ENCODE measurements at places on chromosomes 1 and 21.

DNA sequence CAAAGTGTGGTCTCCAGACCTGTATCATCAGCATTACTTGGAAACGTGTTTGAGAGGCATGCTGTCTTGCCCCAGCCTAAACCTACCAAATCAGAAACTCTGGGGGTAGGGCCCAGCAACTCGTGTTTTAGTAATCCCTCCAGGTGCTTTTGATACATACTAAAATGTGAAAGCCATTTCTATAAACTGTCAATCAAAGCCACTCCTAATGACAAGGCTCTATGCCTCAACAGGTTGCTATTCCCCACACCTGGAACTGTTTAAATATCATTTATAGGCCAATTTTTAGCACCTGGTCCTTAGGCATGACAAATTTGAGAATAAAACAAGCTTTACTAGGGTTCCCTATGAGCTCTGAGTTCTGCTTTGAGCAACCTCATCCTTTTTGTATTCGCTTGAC lies 158.7 kb upstream of the NR5A2 start:
- DNase-seq: no peak

- no peak for DNase-seq
These were observed 62.2 kb upstream of the ATP5PO start for GRCh38 chr21:33977721-33978369.

DNA sequence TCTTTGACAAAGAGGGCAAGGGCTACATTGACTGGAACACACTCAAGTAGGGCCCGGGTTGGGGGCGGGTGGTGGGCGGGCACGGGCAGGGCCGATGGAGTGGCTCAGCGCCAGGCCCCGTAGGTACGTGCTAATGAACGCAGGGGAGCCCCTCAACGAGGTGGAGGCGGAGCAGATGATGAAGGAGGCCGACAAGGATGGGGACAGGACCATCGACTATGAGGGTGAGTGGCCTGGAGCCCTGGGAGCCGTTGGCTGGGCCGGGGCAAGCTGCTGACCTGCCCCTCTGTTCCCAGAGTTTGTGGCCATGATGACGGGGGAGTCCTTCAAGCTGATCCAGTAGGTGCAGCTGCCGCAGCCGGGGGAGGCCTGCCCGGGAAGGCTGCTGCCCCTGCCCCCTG lies 1.8 kb downstream of the CALML6 start:
- no peak for DNase-seq

DNA sequence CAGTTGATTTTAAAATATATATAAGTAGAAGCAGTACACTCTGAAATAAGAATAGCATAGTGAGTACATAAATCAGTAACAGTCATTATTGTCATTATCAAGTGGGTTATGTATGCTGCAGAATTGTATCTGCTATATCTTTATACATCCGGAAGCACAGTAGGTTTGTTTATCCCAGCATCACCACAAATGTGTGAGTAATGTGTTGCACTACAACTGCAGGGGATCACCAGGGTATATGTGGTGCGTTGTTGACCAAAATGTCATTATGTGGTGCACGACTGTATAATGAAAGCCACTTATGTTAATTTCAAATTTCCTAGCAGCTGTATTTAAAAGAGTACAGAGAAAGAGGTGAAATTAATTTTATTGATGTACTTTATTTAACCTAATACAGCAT lies 87.7 kb upstream of the GADD45A start:
- DNase-seq: no peak

DNA sequence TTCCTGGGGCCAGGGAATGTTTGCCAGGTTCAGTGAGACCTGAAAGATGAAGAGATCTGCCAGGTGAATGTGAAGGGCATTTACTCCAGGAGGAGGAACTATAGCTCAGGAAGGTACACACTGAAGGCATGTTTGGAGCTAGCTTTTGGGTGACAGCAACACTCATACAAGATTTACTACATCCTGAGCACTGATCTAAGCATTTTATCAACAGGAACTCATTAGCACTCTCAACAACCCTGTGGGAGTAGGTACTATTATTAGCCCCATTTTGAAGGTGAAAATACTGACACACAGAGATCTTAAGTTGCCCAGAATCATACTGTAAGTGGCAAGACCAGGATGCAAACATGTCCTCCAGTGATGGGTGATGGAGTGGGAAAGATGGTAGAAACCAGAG lies 6.7 kb downstream of the GADD45A start:
- no peak for DNase-seq

- no peak for DNase-seq
These were observed 2.4 kb downstream of the NTPCR start for GRCh38 chr1:232952514-232953499.

GRCh38 chr1:237180256-237180655 lies 138.3 kb downstream of the RYR2 start:
- no peak for DNase-seq

DNA sequence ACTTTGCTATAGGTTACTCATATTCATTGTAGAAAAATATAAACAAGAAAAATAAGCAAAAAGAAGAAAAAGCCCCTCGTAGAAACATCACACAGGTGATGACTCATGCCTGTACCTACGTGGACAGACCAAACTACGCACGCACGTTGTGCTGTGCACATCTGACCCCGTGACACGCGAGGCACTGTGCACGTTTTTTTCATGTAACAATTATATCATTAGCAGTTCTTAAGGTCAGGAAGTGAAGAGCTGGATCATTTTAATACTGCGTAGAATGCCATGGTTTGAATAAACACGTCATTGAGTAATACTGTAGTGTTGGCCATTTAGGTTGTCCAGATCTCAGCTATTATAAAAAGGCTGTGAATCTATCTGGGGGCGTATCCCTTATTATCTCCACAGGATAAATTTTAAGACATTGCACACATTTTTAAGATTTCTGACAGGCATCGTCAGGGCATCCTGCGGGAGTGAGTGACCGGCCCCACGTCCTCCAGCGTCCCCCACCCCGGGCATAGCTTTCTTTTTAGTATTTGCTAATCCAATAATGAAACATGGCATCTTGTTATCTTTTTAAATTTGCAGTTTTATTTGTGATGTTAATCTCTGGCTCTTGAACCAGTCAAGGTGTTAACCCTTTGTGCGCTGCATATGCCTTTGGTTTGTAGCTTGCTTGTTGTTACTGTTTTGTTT lies 23.4 kb upstream of the ADARB1 start:
- no peak for DNase-seq

- DNase-seq: no peak
These were observed 28.4 kb upstream of the AHCTF1 start for GRCh38 chr1:246959944-246960693.

DNA sequence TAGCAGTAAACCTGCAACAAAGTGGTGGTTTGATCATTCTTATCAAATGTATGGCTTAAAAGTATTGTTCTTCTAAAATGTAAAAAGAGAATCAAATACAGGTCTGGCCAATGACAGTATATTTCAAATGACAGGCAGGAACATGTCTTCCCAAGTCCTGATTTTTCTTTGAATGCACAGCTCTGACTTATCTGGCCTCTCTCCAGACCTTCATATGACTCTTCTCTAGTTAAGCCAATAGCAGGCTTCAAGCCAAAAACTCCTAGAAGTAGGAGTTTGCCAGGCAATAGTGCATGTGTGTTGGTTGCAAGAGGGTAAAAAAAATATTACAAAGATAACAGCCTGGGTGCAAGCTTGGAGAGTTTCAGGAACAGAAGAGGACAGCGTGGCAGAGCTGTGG lies 345.5 kb downstream of the SMYD3 start:
- no peak for DNase-seq

DNA sequence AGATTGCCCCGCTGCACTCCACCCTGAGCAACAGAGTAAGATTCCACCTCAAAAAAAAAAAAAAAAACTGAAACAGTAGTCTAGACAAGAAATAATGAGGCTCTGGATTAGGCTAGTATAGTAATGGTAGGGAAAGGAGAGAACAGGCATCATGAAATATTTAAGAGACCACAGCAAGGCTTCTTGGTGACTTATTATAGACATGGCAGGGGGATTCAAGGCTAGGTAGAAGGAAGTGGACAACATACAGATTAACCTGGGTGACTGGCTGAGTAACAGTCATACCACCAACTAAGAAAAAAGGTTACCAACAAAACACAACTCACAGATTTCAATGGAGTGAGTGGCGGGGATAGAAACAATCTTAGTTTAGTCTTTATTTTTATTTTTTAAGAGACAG lies 8.3 kb downstream of the NVL start:
- no peak for DNase-seq

DNA sequence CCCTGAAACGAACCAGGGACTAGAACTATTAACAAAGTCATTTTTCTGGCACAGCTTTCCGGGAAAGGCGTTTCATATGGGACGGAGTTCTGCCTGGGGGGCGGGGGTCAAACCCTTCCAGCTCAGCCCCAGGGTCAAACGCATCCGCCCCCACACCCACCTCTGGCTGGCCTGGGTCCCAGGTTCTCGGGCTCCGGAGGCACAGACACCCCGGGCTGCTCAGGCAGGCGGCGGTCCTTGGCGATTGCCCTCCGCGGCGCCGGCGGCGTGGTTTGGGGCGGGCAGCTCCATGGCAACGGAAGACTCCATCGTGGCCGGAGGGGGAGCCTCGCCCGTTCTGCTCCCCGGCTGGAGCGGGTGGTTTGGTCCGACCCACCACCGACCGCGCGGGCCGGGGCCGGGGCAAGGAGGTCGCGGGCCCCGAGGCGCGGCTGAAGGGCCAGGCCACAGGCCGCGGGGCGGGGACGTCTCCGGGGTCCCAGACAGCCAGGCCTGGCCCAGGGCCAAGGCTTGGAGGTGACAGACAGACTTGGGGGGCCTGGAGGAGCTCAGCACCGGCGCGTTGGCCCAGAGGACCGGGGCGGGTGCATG lies at the start of gene CFAP74:
TSS of gene CFAP74 (minus strand) at position 246 of the 591 bp plus-strand sequence. CDS start 12,830 bp downstream, outside the sequence.
- DNase-seq: no peak

DNA sequence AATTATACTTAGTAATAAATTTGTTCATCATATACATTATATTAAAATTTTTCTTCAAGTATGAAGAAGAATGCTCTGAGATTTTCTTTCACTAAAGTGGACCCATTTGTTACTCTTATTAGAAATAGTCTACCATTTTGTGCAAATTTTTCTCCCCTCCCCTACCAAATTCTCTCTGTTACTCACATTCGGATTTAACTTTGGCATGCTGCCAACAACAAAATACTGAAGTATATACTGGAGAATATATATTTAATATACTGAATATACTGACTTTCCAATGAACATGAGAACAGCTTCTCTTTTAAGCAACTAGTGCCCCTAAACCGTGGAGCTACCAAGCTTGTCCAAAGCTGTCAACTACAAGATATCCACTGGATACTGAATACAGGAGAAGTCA lies 57.2 kb downstream of the CENPF start:
- no peak for DNase-seq

- DNase-seq: no peak
These were observed 3.3 kb upstream of the FMOD start for GRCh38 chr1:203354246-203354645.

DNA sequence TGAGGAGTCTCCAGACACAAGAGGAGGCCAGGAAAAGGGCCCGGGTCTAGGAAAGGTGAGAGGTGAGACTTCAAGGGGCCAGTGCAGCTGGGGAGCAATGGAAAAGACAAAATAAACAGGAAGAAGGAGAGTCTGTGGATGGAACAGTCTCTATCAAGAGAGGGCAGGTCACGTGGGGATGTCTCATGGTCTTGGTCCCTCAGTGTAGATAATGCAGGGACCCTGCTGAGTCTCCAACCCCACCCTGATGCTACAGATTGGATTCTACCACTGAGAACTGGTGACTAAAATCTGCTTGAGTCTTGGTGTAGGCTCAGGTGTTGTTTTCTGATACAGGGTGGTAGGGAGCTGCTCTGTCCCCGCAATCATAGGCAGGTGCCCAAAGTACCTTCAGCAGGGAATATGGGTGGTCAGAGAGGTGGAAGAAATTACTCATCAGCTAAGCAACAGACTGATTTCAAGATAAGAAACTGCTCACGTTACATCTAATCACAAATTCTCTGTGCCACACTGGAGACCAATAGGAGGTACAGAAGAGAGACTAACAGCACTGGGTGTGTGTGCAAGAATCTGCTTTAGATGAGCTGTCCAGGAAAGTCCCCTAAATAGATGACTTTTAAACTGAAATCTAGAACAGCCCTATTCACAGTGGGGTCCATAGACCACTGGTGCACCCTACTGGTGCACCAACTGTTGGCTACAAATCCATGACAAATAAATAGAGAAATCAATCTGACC lies 101.5 kb upstream of the TLR5 start:
- DNase-seq: no peak

DNA sequence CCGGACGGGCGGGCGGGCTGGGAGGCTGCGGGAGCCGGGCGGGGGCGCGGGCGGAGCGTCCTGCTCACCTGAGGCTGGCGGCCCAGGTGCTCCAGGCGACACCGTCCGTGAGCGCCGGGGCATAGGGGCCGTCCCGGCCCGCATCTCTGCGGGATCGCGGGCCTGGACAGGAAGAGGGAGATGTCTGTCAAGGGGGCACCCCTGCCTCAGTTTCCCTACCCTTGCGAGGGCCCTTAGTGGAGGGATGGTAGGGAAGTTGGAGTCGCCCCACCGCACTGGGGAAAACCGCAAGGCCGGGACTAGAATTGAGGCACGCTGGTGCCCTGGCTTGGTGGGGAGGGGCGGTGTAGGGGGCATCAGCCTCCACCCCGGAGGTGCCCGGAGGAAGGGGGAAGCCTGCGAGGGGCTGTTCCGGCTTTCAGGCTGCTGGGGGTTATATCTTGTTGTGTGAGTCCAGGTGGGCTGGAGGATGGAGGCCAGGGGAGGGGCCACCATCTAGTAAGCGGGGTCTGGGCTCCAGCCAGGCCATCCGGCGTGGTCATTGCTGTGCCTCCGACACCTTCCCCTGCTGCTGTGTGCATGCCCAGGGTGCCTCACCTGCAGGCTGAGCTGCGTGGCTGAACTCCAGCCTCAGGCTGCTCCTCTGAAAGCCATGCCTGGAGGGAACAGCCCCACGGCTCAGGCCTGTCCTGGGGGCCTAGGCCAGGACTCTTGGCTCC lies 580 bp downstream of the VWA1 start:
- DNase-seq: no peak

Data from right renal cortex interstitium (tissue), 3 donors.